ENCODE measurements at places on chromosomes 11 and 22. TPM values are rescaled to one million over a fixed set of nuclear protein-coding genes. Genes with fewer than 3 reads are reported as not detected.

GRCh38 chr11:6876914-6877313 lies 489 bp downstream of the OR10A4 start:
- no peak for DNase-seq

GRCh38 chr11:27242591-27242990 lies 120.4 kb downstream of the CCDC34 start:
- DNase-seq: no peak

DNA sequence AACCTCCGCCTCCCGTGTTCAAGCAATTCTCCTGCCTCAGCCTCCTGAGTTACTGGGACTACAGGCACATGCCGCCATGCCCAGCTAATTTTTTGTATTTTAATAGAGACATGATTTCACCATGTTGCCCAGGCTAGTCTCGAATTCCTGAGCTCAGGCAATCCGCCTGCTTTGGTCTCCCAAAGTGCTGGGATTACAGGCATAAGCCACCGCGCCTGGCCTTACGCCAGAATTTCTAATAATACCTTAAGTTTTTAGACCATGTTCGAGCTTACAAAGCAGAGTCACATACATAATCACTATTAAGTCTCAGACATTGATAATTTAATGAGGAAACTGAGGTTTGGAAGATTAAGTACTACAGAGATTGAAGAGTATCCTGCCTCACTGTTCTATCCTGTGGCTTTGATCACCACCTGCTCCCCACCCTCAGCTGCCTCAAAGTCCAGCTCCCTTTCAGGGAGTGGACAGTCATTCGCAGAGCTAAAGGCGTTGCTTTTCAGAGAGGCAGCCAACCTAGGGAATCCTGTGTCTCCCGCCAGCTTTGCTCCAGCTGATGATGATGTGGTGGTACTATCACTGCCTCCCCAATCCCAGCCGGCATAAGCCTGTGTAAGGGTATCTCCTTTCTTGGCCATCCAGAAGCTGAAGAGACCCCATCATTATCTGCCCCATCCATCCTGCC lies 7.7 kb downstream of the UBASH3B start:
- no peak for DNase-seq

GRCh38 chr11:697811-698311 lies 2.2 kb downstream of the TMEM80 start:
- DNase-seq: no peak

Gene TEAD1
- 136 TPM for total RNA-seq

Gene PKP3
- 5.2 TPM for total RNA-seq

Gene MAJIN
- total RNA-seq: not detected

Gene FBXO3
- 64.8 TPM for total RNA-seq

All from urinary bladder (tissue), 4 donors.